Stimulated activated CD8-positive, alpha-beta memory T cell treated with anti-CD3 and anti-CD28 coated beads, Interleukin-15, amount 100 ng/mL, for 24 hours (primary cell): ENCODE measurements at places on chromosomes 3 and 15.

GRCh38 chr3:107994181-107994580 lies 96.7 kb downstream of the CD47 start:
- no peak for DNase-seq

DNA sequence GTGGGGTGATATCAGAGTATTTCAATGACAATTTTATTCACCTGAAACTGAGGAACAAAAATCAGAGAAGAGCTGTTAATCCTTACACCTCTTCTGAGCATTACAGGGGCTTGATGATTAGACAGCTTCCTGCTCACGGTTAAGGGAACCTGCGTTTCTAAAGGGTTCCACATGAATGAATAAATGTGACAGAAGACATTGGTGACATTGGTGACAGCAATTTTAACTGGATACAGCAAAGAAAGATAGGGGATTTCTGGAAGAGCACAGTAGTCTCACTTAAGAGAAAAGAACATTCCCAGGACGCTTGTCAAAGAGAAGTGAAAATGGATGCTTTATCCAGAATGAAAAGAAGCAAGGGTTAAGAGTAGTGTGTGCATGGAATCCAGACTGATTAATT lies 235.9 kb upstream of the CNTN3 start:
- no peak for DNase-seq

- peak; percentile 40 for DNase-seq
Measured at GRCh38 chr3:10164546-10165393, at the start of gene IRAK2. Gene IRAK2, plus strand, starts transcription at chr3:10164919. Its CDS starts 36 bp downstream, at chr3:10164955.

DNA sequence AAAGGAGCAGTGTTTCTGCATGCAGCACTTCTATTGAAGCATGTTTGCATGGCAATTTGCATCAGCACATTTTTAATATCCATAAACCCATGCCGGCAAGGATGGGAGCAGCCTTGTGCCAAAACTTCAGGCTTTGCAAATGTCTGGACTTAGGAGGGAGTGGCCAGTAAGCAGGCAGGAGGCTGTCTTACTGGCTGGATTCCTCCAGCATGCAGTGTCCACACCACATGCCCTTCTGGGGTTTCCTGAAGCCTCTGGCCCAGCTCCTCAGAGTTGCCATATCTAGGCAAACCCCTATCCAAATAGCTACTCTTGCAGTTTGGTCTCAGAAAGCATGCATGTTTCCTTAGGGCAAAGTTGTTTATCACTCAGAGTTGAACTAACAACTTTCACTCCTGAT lies 139.1 kb upstream of the MRPS22 start:
- DNase-seq: no peak

GRCh38 chr3:3586336-3586735 lies 212.9 kb upstream of the LRRN1 start:
- no peak for DNase-seq

GRCh38 chr15:70664494-70664893 lies 98.9 kb downstream of the UACA start:
- DNase-seq: no peak

DNA sequence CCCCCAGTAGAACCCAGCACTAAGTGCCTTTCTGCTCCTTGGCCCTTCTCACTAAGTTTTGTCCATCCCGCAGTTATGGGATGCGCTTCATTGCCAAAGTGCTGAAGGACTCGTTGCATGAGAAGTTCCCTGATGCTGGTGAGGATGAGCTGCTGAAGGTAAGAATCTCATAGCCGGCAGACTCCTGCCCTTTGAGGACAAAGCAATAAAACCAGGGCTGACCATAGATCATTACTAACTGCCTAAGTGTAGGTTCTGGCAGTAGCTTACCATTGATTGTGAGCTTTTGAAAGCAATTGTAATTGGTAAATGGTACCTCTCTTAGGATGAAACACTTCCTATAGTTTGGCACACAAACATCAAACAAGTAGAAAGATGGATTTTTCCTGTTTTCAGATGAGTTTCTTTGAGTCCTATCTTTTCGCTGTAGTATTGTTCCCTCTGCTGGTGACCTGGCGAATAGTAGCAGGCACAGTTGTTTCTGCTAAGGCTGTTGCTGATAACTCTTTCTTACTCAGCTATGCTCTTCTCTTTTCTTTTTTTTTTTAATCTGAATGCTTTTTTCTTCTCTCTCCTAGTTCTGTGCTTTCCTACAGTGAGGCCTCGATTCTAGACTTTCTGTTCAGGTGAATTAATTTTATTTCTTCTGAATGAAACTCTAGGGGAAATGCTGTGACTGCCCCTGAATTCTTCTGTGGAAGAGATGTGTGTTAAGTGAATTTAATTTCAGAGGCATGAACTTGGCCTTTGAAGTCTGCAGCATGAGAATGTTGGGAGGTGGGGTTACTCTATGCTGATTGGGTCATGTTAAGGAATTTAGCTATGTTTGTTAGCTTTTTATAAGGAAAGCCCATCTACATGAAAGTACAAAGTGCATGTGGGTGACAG lies 47.4 kb upstream of the CRTC3 start:
- no peak for DNase-seq

DNA sequence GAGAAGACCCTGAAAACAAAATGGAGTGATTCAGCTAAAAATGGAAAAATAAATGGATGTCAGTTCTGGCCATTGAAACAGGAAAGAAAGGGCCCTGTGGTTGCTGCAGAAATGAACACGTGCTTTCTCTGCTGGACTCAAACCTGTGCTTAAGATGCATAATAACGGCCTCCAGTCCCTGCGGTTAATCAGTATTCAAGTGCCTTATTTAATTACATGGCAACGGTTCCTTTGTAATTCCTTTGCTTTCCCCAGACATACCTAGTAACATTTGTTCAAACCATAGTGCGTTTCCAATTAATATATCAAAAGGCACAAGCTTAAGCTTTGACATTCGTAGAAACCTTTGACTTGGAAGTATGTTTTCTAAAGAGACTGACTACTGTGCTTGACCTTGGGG lies 428.3 kb downstream of the GABRG3 start:
- no peak for DNase-seq

- DNase-seq: no peak
Measured at GRCh38 chr3:155244216-155244615, 49.3 kb downstream of the STRIT1 start.

DNA sequence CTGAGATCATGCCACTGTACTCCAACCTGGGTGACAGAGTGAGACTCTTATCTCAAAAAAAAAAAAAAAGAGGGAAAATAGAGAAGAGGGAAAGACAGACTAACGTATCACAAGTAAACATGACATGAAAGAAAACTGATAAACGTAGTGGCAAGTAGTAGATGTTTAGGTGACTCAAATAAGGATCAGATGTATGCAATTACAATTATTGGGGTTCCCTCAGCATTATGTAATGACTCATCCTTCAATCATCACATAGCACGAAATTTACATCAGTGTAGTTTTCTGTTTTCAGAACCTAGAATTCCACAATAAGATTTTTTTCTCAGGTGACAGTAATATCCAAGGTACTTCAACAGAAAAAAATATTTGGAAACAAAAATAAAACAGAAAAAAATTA lies 46.6 kb downstream of the DPP8 start:
- no peak for DNase-seq

- DNase-seq: no peak
Measured at GRCh38 chr3:132573797-132574211, 23.3 kb upstream of the ACKR4 start.

- DNase-seq: no peak
Measured at GRCh38 chr3:194203482-194204041, 67.6 kb downstream of the HES1 start.

DNA sequence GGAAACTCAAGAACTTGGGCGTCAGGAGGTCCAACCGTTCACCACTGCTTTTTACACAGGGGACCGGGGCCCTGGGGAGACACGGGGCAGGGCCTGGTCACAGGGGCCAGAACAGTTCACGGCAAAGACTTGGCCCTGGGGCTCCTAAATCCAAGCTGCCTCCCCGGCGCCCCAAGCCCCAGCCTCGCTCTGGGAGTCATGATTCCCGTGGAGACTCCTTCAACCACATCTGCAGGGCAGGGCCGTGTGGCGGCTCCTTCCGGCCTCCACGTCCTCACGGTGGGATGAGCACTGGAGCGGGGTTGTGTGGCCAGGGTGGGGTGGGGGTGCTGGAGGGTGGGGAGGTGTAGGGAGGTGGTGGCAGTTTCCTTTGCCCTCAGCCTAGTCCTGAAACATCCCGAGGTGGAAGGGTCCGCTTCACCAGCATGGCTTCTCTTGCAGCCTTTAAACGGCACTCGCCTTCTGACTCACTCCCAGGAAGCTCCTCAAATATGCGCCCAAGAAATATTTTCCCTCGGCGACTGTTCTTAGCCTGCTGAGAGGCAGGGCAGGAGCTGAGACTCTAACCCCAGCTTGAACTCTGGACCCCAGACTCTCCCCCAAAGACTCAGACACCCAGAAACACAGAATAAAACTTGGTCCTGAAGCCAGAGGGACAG lies 1.8 kb downstream of the MUC4 start:
- no peak for DNase-seq
